ENCODE measurements at places on chromosomes 13 and 19.

GRCh38 chr19:40213882-40214570 is 4.2 kb downstream of the TTC9B start:
- no peak for DNase-seq

DNA sequence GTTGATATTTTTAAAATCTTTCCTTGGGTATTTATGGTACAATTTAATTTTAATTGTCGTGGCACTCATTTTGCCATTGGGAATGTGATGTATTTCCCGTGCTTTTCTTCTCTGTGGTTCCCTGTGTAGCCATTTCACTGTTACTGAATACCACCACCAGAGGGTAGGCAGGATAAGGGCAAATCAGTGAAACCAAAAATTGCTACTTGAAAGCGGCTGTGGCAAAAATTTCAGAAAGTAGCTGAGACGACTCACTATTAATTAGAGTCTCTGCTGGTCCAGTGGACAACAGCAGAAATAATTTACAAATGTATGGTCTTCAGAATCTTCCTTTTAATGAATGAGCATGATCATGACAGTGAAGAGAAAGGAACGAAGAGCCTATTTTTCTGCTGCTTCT is 34.4 kb upstream of the MIR17HG start:
- DNase-seq, result no peak

- DNase-seq, result no peak
These were observed 34.2 kb upstream of the ZNF254 start for GRCh38 chr19:24052811-24053210.

GRCh38 chr19:7516878-7517277 is 975 bp downstream of the ZNF358 start:
- DNase-seq, result no peak

DNA sequence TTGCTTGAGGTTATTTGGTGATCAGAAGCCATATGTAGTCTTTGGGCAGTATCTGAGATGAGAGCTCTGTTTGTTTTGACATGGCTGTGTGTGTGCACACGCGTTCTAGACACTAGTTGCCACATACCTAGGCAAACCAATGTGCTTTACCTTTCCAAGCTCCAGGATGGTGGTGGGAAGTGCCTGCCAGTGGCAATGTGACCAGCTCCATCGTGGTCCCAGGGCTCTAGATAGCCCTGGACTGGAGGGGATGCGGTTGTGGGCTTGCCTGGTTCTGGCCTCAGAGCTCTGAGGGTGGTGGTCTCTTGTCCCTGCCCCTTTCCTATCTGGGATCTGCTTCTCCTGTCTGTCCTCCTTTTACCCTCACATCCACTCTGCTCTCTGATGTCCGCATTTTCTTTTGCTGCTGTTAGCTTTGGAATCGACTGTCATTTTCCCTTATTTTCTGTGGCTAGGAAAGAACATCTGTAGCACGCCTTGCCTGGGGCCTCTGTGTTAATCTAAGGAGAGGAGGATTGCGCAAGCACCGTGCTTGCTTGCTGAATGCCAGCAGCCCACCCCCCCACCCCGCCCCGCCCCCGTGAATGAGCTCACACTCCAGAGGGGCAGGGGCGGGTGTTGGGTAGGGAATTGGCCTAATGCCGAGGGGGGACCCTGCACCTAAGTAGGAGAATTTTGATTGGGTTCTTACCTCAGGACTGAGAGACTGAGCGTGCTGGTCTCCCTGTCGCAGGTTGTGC is 89.5 kb downstream of the ARHGEF7 start:
- DNase-seq, result no peak

DNA sequence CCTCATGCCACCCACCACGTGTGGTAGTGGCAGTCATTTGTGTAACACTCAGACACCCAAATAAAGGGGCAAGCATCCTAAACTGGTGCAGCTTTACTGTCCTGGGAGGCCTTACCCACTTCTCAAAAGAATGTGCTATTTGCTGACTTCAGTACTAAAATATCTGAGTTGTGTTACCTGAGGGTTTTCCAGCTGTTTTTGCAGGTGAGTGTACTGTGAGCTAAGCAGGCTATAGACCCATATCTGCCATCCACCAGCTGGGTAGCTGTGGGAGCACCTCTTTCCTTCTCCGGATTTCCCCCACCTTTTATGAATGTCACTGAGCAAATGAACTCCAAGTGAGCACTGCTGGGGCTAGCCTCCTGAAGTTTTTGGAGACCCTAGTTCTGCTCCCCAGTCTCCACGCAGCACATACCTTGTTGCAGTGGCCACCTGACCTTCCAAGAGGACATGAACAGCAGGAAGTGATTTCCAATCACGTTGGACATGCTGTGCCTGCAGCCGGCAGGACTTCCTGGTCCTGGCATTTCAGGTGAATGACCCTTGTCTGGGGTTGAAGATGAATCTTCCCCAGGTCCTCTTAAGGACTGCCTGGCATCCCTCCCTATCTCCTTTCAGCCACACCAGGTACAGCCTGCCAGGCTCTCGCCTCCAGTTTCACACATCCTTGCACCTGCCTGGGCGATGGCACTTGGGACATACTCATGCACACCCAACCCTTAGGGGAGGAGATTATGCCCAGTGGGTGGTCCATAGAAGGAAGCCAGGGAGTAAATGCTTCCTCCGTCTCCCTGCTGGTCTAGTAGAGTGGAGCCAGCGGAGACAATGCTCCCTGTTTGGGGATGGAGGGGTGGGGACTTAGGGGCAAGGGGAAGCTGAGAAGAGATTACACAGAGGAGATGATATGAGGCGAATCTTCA is 109.5 kb upstream of the SPATA13 start:
- no peak for DNase-seq

DNA sequence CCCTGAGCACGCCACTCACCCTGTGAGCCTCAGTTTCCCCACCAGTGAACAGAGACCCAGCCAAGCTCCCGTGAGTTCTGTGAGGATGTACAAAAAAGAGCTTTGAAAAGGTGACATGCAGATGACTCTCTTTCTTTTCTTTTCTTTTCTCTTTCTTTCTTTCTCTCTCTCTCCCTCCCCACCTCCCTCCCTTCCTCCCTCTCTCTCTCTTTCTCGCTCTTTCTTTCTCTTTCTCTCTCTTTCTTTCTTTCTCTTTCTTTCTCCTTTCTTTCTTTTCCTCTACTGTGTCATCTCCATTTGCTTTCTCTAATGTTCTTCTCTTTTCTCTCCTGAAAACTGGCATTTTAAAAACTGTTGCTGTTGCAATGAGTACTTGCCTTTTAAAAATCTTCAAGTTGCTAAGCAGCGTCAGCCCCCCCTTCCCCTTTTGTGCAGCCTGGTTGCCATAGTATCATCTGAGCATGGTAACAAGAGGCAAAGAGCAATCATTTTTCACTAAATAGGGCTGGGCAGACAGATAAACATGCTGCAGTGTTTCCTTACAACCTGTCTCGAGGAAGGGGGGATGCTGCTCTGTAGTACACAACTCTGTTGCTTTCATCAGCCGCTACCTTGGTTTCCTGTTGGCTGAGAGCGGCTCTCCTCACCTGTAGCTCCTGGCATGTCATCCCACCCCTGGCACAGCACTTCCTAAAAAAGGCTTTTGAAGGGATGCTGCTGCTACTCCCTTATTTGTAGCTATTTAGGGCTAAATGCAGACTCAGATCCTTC is 108.7 kb upstream of the MBNL2 start:
- DNase-seq, result no peak

- peak; percentile 22 for DNase-seq
These were observed 9.8 kb downstream of the DDX39A start for GRCh38 chr19:14409146-14410023.

DNA sequence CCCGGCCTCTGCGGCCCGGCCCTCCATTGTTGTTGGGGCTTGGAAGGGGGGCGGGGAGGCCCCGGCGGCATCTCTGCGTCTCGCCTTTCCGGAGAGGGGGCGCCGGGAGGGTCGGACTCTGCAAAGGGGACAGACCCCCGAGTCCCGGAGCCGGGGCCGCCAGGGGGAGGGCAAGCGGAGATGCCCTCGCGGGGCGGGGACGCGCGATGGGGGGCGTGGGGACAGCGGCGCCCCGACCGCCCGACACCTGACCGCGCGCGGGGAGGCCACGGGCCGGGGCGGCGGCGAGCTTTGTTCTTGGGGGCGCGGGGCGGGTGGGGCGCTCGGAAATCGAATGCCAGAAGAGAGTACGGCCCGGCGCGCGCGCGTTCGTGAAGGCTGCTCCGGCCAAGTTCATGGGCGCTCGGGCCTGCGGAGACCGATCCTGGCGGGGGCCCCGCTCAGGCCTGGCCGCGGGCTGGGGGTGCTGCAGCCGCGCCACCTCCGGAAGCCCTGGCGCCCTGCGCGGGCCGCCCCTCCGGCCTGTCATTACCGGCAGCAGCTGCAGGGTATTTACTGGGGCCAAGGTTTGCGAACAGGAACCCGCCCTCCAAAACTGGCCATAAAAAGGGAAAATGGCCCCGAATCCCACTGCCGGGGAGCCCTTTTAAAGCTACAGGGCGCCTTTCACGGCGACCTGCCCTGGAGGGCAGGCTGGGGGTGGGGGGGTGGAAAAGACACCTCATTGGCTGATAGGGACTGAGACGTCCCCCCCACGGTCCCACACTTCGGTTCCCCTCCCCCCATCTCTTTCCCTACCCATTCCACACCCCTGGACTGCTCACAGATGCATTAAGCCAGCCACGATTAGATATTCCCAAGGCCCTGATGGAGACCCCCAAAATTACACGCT is 11.1 kb upstream of the NANOS3 start:
- no peak for DNase-seq

DNA sequence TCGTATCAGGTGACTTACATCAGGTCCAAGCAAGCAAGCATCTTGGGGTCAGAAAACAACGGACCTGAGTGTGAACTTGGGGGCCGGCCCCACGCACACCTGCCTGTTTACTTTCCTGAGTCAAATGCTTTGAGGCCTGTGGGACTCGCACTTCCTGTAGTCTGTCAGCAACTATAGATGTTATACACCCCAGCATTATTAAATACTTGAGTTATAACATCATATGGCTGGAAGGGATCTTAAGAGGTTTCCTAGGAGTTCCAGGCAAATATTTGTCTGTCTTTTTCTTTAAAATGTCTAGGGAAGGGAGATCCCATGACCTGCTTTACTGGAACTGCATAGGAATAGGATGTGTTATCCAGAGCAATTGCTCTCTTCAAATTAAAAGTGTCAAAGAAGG is 280.6 kb downstream of the SHISA2 start:
- no peak for DNase-seq

DNA sequence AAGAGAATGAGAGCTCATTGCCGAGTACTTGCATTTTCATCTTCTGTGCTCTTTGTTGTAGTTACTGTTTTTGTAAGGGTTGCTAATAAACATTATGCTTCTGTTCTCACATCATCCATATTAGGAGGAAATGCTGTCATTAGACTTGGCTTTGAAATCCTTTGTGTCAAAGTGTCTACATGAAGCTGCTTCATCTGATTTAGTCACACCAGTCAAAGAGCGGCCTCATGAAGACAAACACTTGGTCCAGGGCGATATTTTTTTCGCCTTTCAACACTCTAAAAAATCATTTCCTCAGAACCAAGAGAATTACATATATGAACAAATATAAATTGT is 105.0 kb downstream of the SPRY2 start:
- DNase-seq, result no peak

DNA sequence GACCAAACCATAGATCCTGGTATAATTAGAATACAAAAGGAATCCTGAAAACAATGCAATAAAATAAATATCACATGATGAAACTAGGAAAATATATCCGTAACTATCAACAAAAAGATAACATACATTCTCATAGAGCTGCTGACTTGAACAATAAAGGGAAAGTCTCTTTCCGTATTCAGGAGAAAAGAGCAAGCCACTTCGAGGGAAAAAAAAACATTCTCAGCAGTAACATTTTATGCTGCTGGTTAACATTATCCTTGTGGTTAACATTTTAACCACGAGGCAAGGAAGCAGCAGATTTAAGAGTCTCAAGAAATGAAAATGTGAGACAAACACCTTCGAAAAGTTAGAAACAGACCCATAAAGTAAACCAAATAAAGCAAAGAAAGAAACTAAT is 25.8 kb downstream of the NALCN start:
- no peak for DNase-seq

DNA sequence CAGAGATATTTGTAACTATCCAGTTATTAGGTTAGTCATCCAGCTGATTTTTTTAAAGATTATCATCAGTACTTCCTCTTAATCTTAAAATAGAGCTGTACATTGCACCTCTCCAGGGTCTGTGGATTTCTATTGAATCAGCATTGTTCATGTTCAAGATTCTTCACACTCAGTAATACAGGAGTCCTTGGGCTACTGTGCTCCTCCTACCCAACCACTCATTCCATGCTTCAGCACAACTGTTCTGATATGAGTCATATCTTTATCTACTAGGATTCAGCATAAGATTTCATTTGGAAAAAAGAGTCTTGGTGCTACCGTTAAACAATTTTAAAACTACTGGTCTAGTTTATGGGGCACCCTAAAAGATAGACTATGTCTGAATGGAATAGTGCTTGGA is 357.8 kb downstream of the DCT start:
- no peak for DNase-seq

DNA sequence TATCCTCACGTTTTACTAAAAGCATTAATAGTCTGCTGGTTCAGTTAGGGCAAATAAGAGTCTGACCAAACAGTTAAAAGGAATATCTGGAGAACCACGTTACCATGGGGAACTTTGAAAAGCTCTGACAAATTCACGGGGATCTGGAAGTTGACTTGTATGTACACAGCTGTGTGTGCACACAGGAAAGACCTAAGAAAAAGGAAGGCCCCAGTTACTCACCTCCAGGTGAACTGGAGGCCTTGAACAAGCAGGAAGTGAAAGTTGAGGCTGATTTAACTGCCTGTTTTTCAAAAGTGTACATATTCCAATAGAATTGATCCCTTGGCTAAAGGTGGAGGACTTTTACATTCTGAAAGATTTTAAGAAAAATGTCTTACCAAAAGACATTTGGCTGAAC is 1891.6 kb upstream of the PCDH20 start:
- DNase-seq, result no peak

DNA sequence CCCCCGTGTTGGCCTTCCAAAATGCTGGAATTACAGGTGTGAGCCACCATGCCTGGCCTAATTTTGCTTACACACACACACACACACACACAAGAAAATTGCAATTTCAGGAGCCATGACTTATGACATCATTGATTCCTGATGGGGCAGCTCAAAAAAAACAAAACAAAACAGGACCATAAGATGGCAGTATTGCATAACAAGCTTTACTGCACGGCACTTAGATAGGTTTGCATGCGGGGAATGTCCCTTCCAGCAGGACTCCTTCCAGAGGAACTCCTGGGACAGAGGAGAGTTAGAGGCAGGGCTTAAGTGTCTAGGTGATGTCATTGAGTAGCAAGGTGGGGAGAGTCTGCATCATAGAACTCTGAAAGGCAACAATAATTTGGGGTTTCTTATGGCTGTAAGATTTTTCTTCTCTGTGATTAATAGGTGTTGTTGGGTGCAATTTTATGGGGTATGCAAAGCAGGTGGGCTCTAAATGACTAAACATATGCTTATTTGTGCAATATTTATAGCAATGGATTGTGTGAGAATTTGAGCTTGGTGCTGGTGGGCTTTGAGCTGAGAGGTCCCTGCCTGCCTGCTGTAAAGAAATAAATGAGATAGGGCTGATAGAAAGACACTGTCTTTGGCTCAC is 9.0 kb upstream of the ACSBG2 start:
- no peak for DNase-seq

DNA sequence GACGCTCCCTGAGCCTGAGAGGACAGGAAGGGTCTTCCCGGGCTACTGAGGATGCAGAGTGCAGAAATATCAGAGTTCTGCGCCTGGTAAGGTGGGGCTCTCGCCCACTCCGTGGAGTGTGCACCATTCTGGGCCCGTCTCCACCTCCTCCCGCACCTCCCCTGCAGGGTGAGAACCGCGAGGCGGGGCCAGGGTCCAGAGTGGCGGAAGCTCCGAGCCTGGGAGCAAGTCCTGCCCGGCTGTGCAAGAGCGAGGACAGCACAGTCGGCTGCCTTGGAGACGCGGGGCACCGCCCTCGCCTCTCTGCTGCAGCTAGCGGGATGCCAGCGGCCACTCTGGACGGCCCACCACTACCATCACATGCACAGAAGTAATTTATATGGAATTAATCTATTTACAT is 2304.4 kb downstream of the PCDH9 start:
- no peak for DNase-seq

All from activated CD4-positive, alpha-beta T cell treated with anti-CD3 and anti-CD28 coated beads for 1 hour (primary cell).